ENCODE measurements at places on chromosomes 2 and 18. TPM values are rescaled to one million over a fixed set of nuclear protein-coding genes. Genes with fewer than 3 reads are reported as not detected.

GRCh38 chr18:41391616-41392595, 563.1 kb upstream of the PIK3C3 start:
- DNase-seq, result no peak

DNA sequence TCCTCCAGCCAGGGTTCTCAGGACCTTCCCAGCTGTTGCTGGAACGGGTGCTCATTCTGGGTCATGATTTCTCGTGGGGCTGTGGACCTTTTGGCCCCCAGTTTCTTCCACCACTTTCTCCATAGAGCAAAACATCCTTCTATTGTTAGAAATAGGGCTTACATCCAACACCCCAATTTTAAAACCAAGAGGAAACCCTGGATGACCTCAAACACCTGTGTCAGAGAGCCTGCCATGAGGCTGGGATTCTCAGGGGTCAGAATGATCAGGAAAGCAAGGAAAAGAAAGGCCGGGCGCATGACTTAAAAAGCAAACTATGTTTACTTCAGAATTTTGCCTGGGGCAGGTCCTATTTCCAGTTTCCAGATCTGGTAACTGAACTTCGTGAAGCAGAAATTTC, 307.9 kb upstream of the MEIS1 start:
- DNase-seq, result no peak

- no peak for DNase-seq
Observed at GRCh38 chr18:1965541-1965940, 605.8 kb downstream of the METTL4 start.

DNA sequence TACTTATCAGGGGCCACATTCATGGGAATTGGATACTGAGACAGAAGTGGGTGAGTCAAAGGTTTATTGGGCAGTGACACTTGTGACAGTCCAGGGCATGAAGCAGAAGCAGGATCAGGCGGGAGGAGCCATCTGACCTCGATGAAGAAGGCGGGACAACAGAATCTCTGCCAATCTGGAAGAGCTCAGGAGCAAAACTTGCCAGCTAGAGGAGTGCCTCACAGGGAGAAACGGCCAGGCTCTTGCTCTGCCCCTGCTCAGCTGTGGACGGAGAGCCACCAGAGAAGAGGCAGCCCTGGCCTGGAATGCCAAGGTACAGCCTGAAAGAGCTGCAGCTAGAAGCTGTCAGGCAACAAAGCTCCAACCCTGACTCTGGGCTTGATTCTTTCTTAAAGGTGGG, 16.9 kb downstream of the DAW1 start:
- no peak for DNase-seq

- DNase-seq, result no peak
Observed at GRCh38 chr2:42944779-42945415, 152.5 kb upstream of the HAAO start.

DNA sequence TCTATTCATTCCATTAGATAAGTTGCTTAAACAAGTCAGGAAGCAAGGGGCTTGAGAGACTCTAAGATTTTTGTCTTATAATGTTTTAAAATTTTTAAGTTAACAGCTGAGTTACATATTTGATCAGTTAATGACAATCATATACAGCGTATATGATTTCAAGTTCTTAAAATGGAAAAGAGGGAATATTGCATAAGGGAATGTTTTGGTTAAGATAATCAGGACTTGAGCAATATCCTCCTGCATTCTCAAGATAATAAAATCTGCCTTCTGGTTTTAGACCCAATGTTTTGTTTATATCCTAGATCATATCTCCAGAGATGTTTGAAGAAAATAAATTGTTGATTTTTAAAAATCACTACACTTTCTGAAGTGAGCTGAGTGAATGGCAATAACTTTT, 13.4 kb upstream of the DYNC1I2 start:
- DNase-seq, result no peak

DNA sequence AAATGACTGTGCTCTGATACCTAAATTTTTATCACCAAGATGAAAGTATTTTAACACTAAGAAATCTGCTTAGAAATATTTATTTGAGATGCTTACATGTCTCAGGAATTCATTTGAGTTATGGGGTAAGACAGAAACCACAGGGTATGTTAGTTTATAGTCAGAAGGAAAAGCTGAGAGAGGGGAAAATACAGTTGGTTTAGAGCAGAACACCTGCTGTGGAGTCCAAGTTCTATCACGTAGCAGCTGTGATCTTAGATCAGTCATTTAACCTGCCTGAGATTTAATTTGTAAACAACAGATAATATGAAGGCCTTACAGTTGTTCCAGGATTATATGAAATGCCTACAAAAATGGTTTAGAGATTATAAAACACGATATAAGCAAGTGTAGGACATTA, 29.0 kb downstream of the PDE6D start:
- DNase-seq, result no peak

- DNase-seq, result no peak
Observed at GRCh38 chr2:101399021-101399799, 11.9 kb upstream of the CREG2 start.

GRCh38 chr2:233638836-233639235, 2.6 kb downstream of the UGT1A10 start:
- DNase-seq, result no peak

GRCh38 chr2:85340034-85340892, 12.5 kb upstream of the TGOLN2 start:
- no peak for DNase-seq

DNA sequence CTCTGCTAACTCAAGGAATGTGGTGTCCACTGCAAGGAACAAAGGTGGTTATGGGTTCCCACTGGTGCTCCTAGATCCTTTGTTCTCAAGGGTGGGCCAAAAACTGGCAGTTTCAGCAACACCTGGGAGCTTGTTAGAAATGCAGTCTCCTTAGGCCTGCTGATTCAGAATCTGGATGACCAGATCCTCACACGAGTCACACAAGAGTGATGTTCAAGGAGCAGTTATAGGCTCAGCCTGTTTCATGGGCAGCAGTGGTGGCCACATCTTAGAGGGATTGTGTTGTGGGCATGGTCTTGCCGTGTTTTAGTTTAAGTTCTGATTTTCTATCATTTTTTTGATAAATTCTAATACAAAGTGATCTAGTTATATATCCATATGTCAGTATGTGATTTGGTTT, 28.7 kb upstream of the MGAT5 start:
- no peak for DNase-seq

DNA sequence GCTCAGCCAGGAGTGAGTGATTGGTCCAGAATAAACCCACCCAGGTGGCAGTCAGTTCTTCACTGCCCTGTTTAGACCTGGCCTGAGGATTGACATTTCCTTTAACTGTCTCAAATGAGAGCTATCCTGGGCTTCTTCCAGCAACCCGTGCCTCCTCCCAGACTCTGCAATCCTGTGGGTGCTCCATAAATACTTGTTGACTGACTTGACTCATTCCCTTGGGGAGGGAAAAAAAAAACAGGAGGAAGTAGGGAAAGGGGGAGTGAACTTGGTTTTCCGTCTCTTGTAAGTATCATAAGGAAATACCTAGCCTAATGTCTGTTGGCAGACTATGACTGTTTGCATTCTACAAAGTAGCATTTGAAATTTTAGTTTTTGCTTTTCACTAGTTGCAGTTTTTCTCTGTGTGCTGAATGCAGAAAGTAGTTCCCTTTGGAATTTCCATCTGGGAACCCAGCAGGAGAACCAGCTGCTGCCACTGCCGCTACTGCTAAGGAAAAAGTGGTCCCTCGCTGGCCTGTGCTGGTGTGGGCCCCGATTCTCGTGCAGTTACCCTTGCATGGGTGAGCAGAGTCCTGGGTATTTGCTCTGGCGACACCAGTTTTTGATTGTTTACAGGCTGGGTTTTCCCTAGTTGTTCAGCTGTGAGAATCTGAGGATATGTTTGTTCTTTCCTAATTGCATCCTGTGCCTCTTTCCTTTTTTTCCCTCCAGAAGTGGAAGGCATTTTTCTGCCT, 78.8 kb downstream of the TGOLN2 start:
- DNase-seq, result no peak

DNA sequence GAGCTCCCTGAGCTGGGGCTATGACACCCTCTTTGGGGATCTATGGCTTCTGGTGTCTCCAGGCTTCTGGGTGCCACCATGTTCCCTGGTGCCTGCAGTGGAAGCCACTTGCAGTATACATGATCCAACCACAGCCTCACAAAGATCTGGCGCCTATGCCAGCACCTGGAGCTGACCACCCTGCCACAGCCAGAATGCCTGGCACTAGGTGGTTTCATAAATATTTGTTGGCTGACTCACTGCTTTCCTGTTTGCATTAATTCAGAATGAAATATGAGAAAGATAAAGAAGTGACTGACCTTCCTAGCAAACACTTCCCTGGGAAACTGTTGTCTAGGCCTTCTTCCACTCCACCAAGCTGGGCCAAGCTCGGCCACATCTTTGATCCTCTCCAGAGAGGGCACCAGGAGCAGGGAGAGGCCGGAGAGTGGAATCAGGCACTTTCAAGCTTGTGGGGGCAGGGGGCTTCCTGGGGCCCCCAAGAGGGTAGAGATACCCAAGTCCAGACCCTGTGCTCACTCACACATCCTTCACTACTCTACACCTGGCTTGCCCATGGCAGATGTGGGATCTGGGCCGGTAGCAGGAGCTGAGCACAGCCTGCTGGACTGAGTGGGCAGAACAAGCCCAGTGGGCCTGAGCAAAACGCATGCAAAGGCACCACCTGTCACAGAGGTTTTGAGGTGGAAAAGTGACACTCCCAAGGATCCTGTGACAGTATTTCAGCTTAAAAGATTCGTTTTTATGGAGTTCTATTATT, 565.7 kb downstream of the SLC4A3 start:
- DNase-seq, result no peak

GRCh38 chr18:3514312-3515216, 64.6 kb downstream of the TGIF1 start:
- no peak for DNase-seq

DNA sequence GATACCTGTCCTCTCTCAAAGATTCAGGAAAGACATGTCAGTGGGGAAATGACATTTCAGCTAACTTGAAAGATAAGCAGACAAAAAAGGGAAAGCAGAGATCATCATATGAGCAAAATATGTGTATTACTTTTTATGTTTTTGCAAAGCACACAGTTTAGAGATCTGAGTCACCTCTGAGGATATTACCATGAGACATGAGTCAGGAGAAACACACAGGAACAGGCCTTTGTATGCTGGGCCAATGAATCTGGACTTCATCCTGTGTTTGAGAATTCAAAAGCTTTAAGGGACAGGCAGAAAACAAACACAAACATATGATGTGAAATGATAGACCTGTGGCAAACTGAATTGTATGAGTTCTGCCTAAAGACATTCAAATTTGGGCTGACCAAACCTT, 306.0 kb upstream of the EPC2 start:
- no peak for DNase-seq

DNA sequence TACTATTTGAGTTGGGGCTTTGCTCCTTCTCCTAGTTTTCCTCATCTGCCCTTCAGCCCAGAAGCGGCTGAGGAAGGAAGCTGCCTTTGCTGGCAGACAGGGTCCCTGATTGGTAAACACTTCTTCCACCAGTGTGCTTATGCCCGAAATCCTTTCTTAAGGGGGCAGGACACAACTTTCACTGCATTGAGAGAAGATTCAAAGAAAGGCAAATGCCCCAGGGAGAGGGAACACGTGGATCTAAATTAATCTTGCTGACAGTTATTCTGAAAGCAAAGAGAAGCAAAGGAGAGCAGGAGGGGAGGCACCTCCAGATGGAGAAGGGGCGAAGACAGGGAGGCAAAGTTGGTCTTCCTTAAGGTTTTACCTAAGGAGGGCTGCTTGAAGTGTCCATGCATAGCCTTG, 92.1 kb upstream of the EFEMP1 start:
- DNase-seq, result no peak

- DNase-seq, result no peak
Observed at GRCh38 chr2:233979748-233980147, 62.6 kb downstream of the TRPM8 start.

DNA sequence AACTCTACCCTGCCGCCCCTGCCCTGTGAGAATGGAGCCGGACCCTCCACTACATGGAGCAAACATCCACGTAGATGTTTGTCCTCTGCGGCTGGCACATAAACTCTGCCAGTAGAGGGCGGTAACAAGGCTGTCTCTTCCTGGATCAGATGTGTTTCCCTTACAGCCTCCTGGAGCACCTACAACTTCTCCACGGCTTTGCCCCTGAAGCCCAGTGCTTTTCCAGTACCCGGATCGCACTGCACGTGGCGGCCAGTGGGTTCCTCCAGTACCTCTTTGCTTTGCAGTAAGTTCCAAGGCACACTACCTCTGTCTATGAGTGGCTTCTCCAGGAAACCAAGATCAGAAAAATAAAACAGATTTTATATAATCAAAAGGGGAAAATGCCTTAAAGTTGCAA, 651.3 kb downstream of the DCDC2C start:
- no peak for DNase-seq

DNA sequence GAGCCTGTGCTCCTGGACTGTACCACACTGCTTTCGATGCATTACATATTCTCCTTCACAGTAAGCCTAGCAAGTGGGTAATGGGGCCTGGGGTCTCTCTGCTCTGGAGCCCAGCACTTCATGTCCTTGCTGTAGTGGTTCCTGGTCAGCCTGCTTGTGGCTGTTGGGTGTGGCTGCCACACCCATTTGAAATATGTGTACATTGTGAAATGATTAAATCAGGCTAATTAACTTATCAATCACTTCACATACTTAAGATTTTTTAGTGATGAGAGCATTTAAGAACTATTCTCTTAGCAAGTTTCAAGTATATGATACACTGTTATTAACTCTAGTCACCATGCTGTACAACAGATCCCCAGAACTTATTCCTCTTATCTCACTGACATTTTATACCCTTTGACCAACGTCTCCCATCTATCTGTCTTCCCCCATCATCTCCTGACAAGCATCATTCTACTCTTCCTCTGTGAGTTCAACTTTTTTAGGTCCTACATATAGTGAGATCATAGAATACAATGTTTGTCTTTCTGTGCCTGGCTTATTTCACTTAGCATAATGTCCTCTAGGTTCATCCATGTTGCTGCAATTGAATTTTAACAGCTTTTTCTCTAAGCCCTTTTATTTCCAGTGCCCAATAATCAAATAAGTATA, 92.1 kb downstream of the LYPD6 start:
- no peak for DNase-seq

- no peak for DNase-seq
Observed at GRCh38 chr2:23169896-23170295, 215.1 kb upstream of the KLHL29 start.

DNA sequence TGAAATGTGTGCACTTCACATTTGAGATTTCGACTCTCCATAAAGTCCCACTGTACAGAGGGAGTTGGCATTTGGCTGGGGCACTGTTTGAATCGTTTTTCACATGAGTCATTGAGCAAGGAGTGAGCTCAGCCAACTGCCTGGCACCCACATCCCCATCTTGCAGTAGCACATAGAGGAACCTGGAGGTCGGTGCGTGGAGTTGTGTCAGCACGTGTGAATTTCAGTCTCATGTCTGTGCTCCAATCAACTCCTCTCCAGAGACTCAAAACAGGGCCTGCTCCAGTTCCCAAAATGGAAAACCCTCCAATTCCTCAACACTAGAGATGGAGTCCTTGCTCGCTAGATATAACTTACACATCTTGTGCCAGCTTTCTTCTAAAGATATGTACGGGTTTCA, 126.8 kb upstream of the CAPN13 start:
- DNase-seq, result no peak

Gene TMEM37
- polyA plus RNA-seq, result 46.3 TPM

Gene PAX8
- 345 TPM for polyA plus RNA-seq

Gene AQP12B
- 1.5 TPM for polyA plus RNA-seq

Gene SERPINB5
- polyA plus RNA-seq, result 0.04 TPM

Gene TXNL1
- 123 TPM for polyA plus RNA-seq

All from right renal pelvis (tissue), 4 donors.